HepG2 (cell line): ENCODE measurements at places on chromosomes 1 and 21. TPM values are rescaled to one million over a fixed set of nuclear protein-coding genes. Genes with fewer than 3 reads are reported as not detected.

Gene C8B
- 11.3 and 21.1 TPM in 2 replicates for polyA plus RNA-seq

Gene ADAMTSL4
- 15.1 and 16.4 TPM in 2 replicates for polyA plus RNA-seq

Gene OR10J1
- not detected in 2 replicates for polyA plus RNA-seq

Gene NDUFV3
- 14.2 and 15.4 TPM in 2 replicates for polyA plus RNA-seq

Gene RBP7
- 1.6 and 2.0 TPM in 2 replicates for polyA plus RNA-seq

Gene SV2A
- 1.9 and 3.3 TPM in 2 replicates for polyA plus RNA-seq
